ENCODE measurements at places on chromosomes 12 and 14.

DNA sequence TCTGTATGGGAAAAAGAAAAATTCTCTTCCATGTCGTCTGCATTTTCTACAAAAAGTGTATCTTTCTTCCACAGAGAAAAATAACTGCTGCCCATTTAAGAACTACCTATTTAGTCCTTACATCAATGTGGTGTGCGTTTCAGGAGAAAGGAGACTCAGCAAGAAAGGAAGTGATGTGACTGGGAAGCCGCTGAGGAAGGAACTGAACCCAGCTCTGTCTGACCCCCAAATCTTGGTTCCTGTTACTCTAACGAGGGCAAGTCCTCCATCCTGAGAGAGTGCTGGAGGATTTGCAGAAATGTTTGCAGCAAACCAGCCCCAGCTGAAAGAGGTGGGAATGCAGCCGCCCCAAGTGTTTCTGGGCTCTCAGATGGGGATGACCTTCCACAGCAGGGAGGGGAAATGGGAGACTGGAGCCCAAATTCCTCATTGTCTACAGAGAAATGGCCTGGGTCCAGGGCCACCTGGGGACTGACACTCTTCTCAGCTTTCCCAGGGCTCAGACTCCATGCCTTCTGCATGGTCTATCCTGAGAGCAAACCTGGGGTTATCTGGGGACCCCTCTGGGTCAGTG lies 6.7 kb upstream of the MLEC start:
- DNase-seq = no peak

DNA sequence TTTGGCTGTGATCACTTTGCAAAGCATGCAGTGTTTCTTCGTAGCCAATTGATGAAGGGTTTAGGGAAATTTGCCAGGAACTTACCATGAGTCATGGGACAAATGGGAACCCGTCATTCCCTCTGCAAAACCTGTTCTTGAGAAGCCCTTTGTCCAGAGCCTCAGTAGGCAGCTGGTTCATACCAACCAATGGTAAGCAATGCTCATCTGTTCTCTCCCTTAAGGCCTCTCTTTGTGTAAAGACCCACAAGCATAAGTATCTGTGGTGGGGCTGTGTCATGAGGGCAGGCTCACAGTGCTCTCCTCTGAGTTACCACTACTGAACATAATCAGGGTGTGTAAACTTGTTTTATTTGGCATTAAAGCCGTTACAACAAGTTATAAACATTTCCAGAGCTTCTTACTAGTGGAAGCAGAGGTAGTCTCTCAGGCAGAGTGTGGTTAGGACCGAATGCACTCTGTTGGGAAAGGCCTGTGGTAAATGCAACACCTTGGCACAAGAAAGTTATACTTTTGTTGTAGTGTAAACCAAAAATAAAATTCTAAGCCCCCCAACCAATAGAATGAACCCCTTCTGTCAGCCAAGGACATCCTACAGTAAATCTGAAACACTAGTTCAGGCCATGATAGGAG lies 119.8 kb downstream of the SINHCAF start:
- no peak for DNase-seq

DNA sequence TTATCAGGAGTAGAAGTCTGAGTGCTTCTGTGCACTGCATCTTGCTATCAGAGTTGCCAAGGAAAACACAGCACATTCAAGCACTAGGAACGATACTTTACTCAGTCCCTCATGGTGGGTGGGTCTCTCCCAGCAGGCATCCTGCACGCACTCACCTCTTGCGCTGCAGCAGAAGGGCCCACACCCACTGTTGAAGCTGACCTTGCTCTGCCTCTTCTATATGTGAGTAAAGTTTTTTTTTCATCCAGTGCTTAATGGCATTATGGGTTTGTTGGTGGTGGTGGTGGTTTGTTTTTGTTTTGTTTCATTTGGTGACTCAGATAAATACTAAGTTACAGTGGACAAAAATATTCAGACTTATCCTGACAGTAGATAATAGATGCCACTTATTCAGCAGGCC lies 348.5 kb downstream of the EGLN3 start:
- DNase-seq = no peak

DNA sequence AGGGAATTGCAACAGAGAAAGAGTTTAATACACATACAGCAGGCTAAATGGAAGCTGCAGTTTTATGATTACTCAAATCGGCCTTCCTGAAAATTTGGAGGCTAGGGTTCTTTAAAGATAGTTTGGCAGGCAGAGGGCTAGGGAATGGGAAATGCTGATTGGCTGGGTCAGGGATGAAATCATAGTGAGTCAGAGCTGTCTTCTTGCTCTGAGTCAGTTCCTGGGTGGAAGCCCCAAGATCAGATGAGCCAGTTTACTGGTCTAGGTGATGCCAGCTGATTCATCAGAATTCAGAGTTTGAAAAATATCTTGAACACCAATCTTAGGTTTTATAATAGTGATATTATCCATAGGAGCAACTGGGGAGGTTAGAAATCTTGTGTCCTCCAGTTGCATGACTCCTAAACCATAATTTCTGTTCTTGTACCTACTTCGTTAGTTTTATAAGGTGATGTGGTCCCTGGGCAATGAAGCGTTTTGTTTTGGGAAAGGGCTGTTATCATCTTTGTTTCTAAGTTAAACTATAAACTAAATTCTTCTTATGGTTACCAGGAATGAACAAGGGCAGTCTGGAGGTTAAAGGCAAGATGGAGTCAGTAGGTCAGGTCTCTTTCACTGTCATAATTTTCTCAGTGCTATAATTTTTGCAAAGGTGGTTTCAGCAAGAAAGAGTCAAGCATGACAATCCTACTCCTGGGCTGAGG lies 257.8 kb upstream of the CCDC196 start:
- no peak for DNase-seq

DNA sequence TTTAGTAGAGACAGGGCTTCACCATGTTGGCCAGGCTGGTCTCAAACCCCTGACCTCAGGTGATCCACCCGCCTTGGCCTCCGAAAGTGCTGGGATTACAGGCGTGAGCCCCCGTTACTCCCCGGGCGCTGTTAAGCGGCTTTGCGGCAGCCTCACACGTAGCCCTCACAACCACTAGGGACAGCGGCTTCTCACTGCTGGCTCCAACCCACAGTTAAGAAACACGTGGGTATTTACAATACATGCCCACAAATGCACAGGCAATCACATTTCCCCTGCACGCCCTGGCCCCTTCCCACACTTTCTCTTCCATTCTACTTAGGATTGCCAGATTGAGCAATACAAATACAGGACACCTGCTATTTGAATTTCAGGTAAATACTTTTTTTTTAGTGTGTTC lies 37.0 kb upstream of the EIF5 start:
- no peak for DNase-seq

DNA sequence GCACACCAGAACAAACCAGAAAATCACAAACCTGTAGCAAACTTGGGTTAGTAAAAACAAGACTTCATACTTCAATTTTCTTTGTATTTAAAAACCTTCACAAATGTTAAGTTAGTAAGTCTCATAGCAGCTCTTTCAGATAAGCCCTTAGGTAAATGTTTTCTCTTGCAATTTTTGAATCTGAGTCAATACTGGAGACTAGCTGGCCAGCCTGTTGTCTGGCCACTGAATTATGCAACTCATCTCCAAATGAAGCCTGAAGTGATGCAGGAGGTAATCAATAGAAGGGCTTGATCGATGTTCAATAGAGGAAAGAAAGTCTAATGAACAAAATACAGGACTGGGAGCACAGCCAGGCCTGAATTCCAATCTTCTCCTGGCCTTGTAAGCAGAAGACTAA lies 465.2 kb downstream of the LRIG3 start:
- DNase-seq = no peak

DNA sequence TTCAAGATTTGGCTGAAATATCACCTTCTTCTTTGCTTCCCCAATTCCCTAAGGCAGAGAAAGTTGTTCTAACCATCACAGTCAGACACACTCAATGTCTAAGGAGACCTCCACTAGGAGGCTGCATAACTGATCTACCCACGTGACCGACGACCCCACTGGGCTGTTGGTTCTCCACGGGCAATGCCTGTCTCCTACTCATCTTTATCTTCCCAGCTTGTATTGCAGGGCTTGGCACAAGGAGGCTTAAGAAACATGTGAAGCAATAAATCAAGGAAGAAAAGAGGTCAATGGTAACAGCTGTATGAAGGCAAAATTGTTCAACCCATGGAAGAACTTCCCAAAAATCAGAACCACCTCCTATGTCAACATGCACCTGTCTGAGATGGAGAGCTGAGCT lies 27.1 kb downstream of the NT5DC3 start:
- no peak for DNase-seq

- DNase-seq = no peak
Measured at GRCh38 chr12:102797528-102797927, 119.5 kb downstream of the PAH start.

Data from activated naive CD8-positive, alpha-beta T cell treated with anti-CD3 and anti-CD28 coated beads, Interleukin-2, amount 50 U/mL, for 16 hours (primary cell).